ENCODE measurements at places on chromosomes 7 and 10. TPM values are rescaled to one million over a fixed set of nuclear protein-coding genes. Genes with fewer than 3 reads are reported as not detected.

GRCh38 chr7:2763597-2763996 lies 75.6 kb downstream of the AMZ1 start:
- no peaks in the 10 kb centered on the region for H3K27me3 ChIP-seq
- peaks cover 31% of the 10 kb centered on the region for H3K4me1 ChIP-seq
- DNase-seq, result no peak
- no peak overlapping the region for H3K27ac ChIP-seq

DNA sequence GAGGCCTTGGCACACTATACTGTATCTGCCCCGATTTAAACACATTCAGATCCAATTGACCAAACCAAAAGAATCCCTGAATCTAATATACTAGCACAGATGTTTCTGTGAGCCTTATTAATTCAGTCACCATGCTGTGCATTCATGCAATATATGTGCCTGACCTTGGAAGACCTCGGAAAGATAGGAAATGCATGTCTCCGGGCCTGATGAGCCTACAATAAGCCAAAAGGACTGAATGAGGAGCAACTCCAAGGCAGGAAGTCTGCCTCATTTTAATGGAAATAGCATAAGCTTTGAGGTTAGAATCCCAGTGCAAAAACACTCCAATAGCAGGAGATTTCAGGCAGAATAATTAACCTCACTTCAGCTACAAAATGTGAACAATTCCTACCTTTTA lies 316.7 kb downstream of the LRRTM3 start:
- H3K4me3 ChIP-seq, result no peak overlapping the region
- H3K27me3 ChIP-seq, result no peaks in the 10 kb centered on the region
- no peak overlapping the region for H3K27ac ChIP-seq
- H3K4me1 ChIP-seq, result no peaks in the 10 kb centered on the region
- no peaks in the 10 kb centered on the region for H3K36me3 ChIP-seq

- H3K4me1 ChIP-seq, result peaks cover 24% of the 10 kb centered on the region
- H3K4me3 ChIP-seq, result no peak overlapping the region
- no peaks in the 10 kb centered on the region for H3K27me3 ChIP-seq
- DNase-seq, result no peak
- peak overlapping the region; percentile 72 for H3K27ac ChIP-seq
These were observed 74.2 kb downstream of the WAPL start for GRCh38 chr10:86447432-86447831.

The ZKSCAN5 gene
- 7.6 TPM for total RNA-seq

The NRF1 gene
- total RNA-seq, result 19.9 TPM

- no peaks in the 10 kb centered on the region for H3K36me3 ChIP-seq
- peak; percentile 14 for DNase-seq
- peak overlapping the region; percentile 48 for H3K4me3 ChIP-seq
- peaks cover 17% of the 10 kb centered on the region for H3K27me3 ChIP-seq
These were observed 62.9 kb upstream of the FAM171A1 start for GRCh38 chr10:15433850-15434537.

GRCh38 chr10:10508211-10508610 lies 509.5 kb upstream of the CELF2 start:
- no peak overlapping the region for H3K4me3 ChIP-seq
- no peaks in the 10 kb centered on the region for H3K36me3 ChIP-seq
- H3K27me3 ChIP-seq, result peaks cover 16% of the 10 kb centered on the region
- no peaks in the 10 kb centered on the region for H3K4me1 ChIP-seq
- DNase-seq, result no peak

GRCh38 chr7:102065226-102065625 lies 221.4 kb upstream of the SH2B2 start:
- peaks cover 15% of the 10 kb centered on the region for H3K36me3 ChIP-seq
- peaks cover 2% of the 10 kb centered on the region for H3K4me1 ChIP-seq
- H3K27me3 ChIP-seq, result no peaks in the 10 kb centered on the region
- H3K27ac ChIP-seq, result no peak overlapping the region
- no peak overlapping the region for H3K4me3 ChIP-seq
- no peak for DNase-seq

- no peaks in the 10 kb centered on the region for H3K36me3 ChIP-seq
- no peak for DNase-seq
- H3K4me3 ChIP-seq, result no peak overlapping the region
- no peaks in the 10 kb centered on the region for H3K27me3 ChIP-seq
- H3K4me1 ChIP-seq, result no peaks in the 10 kb centered on the region
These were observed 347.1 kb downstream of the FGFR2 start for GRCh38 chr10:121250995-121251764.

DNA sequence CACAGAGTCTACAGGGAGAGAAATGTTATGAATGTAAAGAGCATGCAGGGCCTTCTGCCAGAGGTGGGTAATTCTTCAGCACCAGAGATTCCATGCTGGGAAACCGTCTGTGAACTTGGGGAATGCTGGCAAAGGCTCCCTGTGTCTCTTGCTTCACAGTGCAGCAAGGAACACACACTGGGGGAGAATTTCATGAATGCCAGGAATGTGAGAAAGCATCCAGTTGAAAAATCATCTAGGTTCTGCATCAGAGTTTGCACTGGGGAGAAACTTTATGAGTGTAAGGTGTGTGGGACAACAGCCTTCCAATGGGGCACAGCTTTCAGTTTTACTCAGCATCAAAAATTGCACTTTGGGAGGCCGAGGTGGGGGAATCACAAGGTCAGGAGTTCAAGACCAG lies 224.3 kb upstream of the IGFBP3 start:
- no peak overlapping the region for H3K4me3 ChIP-seq
- no peak overlapping the region for H3K27ac ChIP-seq
- no peak for DNase-seq
- no peaks in the 10 kb centered on the region for H3K27me3 ChIP-seq
- H3K4me1 ChIP-seq, result no peaks in the 10 kb centered on the region

- no peaks in the 10 kb centered on the region for H3K27me3 ChIP-seq
- H3K27ac ChIP-seq, result no peak overlapping the region
- DNase-seq, result no peak
These were observed 73.6 kb downstream of the ITGB8 start for GRCh38 chr7:20404320-20404719.

The FAM180A gene
- not detected for total RNA-seq

GRCh38 chr7:73851410-73852338 lies 9.3 kb upstream of the TMEM270 start:
- peaks cover 30% of the 10 kb centered on the region for H3K4me1 ChIP-seq
- no peak overlapping the region for H3K4me3 ChIP-seq
- peaks cover 13% of the 10 kb centered on the region for H3K27me3 ChIP-seq
- H3K36me3 ChIP-seq, result no peaks in the 10 kb centered on the region

GRCh38 chr7:140506788-140507464 lies 27.6 kb upstream of the MKRN1 start:
- no peak for DNase-seq
- no peaks in the 10 kb centered on the region for H3K4me1 ChIP-seq
- no peak overlapping the region for H3K4me3 ChIP-seq
- no peaks in the 10 kb centered on the region for H3K27me3 ChIP-seq

DNA sequence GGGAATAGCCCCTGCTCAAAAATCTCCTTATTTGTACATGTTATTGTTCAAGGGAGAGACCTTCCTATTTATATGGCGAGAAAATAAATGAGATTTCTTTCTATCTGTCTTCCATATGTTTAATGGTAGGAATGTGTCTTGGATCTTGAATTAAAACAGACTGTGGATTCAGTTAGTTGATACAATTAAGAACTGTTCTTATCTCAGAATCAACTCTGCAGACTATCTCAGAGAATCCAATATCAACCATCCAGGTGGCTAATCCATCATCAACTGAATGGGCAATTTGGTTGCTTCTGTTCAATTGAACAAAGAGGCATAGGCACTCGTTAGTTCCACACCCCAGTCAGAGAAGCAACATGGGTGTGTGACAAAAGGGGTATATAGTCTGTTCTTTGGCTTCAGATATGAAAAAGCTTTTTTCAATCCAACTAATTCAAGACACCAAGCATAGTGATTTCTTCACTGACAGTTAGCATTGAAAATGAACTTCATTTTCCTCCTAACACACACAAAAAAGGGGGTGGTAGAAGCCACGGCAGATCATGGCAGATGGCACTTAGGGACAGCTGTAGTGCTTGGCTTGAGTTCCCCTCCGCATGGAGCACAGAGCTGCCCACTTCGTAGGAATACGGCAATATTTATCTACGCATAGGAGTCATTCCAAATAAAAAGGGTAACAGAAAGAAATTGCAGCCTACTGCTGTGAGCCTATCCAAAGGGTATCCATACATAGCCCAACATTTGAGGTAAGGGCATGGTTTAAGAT lies 135.9 kb downstream of the KIAA1217 start:
- DNase-seq, result no peak
- no peak overlapping the region for H3K27ac ChIP-seq
- H3K36me3 ChIP-seq, result no peaks in the 10 kb centered on the region
- no peaks in the 10 kb centered on the region for H3K4me1 ChIP-seq
- H3K4me3 ChIP-seq, result no peak overlapping the region
- H3K27me3 ChIP-seq, result no peaks in the 10 kb centered on the region

The VPS26A gene
- 44.6 TPM for total RNA-seq

Measured in activated CD4-positive, alpha-beta memory T cell treated with anti-CD3 and anti-CD28 coated beads for 36 hours (primary cell).